HS-27A (cell line): ENCODE measurements at places on chromosomes 1 and 21.

GRCh38 chr1:54953846-54954245, 26.6 kb upstream of the TMEM61 start:
- no peak for DNase-seq

GRCh38 chr1:110673197-110673701, 1.5 kb downstream of the KCNA3 start:
- DNase-seq: no peak

GRCh38 chr1:54077359-54077758, 24.0 kb downstream of the TCEANC2 start:
- no peak for DNase-seq

DNA sequence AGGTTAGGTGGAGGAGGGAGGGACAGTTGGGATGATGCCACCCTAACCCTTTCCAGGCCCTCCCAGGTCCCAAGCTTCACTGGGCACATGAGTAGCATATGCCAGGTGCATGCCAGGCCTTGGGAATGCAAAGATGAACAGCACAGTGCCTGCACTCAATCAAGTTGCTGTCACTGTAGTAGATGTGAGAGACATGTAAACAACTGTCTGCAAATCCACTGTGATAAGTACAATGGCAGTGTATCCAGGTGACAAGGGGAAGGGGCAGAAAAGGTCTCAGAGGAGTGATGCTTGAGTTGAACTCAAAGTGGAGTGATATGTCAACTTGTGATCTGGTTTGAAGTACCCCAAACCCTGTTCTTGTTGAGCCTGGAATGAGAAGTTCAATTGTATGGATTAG, 49.5 kb upstream of the LRRN2 start:
- DNase-seq: no peak

DNA sequence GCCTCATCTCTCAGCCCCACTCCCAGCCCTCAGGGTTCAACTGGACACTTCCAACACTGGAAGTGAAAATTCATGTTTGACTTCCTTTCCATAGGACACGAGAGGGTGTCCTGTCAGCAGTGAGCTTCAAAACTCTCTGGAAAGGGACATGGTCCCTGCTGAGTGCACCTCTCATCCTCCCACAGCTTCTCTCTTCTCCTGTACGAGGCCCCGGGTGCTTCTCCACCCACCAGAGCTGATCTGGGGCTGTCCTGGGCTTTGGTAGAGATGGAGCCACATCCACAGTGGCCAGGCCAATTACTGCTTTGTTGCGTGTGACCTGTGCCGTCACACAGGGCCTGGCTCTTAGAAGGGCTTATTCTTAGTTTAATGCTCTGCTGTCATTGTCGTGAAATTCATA, 182.3 kb downstream of the RRAGC start:
- DNase-seq: no peak

GRCh38 chr1:66510407-66510806, 23.5 kb upstream of the SGIP1 start:
- DNase-seq: no peak

DNA sequence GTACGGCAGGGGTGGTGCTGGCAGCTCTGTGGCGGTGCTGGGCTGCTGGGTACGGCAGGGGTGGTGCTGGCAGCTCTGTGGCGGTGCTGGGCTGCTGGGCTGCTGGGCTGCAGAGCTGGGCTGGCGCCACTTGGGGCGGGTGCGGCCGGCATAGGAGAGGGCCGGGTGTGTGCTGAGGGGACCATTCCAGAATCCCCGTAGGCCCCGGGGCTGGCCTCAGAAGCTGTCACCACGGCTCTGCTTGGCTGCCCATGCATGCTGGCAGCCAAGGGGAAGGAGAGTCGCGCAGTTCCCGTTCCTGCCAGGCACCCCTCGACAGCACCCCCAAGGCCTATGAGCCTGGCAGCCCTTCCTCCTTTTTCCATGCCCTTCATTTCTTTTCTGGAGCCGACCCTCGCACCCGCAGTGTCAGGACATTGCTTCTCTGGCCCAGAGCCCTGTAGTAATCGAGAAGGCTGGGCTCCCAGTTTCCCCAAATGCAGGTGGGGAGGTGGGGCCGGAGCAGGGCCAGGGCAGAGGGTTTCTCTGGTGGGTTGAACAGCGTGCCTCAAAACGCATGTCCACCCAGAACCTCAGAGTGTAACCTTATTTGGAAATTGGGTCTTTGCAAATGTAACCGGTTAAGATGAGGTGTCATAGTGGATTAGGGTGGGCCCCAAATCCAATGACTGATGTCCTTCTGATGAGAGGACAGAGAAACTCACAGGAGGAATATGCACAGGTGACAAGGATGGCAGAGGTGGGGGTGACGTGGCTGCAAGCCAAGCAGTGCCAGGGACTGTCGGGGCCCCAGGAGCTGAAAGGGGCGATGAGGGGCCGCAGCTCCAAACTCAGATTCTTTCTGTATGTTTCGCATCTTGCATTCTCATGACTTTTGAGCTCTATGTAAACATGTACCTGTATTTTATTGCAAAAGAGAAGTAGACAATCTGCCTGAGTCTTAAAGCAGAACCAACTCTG, 71.0 kb upstream of the ACTRT2 start:
- DNase-seq: no peak

DNA sequence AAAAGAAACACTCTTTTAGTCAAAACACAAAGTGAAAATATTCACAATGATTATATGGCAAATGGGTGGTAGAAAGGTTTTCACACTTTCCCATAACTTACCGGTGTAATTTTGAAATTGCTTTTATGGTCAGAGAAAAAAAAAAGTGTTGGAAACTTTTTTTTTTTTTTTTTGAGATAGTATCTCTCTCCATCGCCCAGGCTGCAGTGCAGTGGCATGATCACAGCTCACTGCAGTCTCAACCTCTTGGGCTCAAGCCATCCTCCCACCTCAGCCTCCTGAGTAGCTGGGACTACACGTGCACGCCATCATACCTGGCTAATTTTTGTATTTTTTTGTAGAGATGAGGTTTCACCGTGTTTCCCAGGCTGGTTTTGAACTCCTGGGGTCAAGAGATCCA, 3.3 kb downstream of the IFNGR2 start:
- DNase-seq: no peak

DNA sequence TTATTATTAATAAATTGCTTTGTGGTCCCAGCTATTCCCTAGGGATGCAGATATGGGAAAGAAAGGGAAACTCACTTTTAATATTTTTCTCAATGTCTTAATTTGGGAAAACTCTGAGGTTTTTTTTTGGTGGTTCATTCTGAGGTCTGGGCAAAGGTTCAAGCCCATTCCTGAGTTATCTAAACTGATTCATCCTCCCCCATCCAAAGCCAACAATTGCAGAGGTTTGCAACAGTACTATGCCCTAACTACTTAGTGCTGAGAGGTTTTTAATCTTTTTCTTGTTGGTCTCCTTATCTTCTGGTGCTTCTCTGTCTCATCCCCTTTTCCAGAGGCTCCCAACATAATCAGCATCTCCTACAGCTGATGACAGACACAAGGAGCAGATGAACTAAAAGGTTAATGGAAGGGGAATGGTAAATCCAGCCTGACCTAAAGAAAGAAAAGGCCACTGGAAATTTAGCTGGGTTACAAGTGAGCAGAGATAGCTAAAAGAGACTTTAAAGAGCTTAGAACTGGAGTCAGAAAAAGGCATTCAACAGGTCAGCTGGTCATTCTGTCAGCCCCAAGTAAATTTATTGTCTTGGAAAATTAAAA, 390.4 kb downstream of the TGFB2 start:
- no peak for DNase-seq

DNA sequence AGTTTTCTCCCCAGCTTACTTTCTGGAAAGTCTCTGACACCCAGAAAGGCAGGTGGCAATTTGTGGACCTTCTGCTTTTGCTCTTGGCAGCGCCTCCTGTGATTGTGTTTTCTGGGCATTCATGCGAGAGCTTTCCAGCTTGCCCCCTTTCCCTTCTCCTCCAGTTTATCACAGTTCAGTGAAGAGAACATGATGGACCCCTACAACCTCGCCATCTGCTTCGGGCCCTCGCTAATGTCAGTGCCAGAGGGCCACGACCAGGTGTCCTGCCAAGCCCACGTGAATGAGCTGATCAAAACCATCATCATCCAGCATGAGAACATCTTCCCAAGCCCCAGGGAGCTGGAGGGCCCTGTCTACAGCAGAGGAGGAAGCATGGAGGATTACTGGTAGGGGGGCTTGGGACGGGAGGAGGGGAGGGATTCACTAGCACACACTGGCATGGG, 24.3 kb upstream of the IKBKE start:
- DNase-seq: no peak

GRCh38 chr21:38822778-38823238, 17.1 kb downstream of the ETS2 start:
- no peak for DNase-seq

- no peak for DNase-seq
Observed at GRCh38 chr1:54290506-54291184, 90.7 kb downstream of the MRPL37 start.

DNA sequence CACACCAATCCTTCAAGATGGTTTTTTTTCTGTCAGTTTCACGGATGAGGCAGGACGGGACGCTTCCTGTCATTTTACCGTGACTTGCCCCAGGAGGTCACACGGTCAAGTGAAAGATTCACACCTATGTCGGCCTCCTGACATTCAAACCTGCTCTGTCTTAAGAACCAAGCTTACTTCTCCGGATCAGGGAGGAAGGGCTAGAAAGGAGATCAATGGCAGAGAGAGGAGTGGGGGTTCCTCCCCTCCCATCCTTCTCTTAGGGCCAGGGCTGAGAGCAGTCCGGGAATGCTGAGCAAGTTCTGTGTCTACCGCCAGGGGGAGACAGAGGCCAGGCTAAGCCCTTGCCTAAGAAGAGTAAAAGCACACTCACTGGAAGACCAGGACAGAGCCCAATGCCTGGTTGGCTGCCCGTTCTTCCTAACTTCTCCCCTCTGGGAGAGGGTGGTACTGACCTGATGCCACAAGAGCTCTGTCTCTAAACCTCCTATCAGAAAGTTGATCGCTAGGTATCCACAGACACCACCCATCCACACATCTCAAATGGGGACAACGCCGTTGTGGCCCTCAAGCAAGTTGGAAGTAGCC, 1.1 kb upstream of the PPM1J start:
- DNase-seq: peak; percentile 86

DNA sequence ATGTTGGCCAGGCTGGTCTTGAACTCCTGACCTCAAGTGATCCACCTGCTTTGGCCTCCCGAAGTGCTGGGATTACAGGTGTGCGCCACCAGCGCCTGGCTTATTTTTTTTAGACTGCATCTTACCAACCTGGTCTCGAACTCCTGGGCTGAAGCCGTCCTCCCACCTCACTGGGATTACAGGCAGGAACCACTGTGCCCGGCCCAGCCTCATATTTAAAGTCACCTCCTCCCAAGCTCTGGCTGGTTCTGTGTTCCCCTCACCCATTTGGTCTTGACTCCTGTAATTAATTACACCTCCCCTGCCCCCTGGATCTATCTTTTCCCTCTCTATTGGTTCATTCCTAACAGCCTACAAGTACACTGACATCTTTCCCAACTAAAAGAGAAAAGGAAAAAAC, 1.7 kb upstream of the EXOSC10 start:
- no peak for DNase-seq

- no peak for DNase-seq
Observed at GRCh38 chr1:19262047-19262446, 10.4 kb downstream of the MRTO4 start.

DNA sequence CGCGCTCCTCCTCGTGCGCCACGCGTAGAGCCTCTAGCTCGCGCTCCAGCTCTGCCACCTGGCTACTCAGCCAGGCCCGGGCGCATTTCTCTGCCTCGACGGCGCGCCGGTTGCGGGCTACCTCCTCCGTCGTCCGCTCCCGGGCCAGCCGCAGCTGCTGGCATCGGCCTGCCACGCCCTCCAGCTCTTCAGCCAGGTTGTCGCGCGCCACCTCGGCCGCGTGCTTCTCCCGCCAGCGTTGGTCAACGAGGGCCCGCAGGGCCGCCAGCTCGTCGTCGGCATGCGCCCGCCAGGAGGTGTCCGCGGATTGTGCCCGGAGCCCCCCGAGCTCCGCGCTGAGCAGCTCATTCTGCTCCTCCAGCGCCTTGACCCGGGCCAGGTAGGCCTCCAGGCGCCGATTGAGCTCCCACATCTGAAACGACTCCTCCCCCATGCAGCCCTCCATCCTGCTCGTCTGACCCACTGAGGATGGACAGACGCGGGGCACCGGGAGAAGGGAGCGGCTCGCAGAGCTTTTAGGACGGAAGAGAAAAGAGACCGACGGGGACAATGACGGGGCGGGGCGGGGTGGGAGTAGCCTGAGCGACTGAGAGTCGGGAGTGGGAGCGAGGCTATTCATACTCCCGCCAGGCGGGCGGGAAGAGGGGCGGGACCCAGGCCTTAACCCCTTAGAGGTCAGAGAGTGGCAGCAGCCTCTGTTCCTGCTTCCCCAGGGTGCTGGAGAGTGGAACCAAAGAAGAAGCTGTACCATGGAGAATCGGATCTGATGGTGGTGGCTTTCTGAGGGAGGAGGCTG, at the start of gene NES:
Gene NES, minus strand, starts transcription at position 588 of the 796 bp plus-strand sequence. Its CDS starts 143 bp downstream, at position 445.
- no peak for DNase-seq

- no peak for DNase-seq
Observed at GRCh38 chr1:30511563-30511962, 211.8 kb downstream of the MATN1 start.

DNA sequence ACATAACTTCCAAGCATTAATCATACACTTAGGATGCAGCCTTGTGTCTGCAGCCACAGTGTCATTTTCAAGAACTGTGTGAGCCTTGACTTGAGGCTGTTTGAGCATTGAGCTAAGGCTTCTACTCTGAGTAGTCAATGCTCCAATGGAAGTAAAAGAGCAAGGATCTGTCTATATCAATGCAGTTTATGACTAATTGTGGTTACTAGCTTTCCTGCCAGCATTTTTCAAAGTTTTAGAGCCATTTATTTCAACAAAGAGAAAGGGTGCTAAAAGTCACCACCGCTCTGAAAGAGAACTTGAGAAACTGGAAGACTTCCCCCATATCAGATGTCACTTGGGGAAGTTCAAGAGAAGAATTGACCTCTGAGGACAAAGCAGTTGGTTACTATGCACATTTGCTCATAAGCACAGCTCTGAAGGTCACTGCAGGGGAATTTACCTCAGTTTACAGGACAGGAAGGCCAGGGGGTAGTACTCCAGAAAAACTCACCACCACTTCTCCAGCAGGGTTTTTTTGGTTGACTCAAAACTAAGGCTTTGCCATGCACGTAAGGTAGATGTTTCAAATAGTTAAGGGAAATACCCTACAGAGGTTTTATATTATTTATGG, 24.5 kb upstream of the RGS1 start:
- DNase-seq: no peak

- DNase-seq: no peak
Observed at GRCh38 chr1:207902566-207902965, 8.4 kb downstream of the CD34 start.

GRCh38 chr1:117061986-117062415, 1.9 kb downstream of the TTF2 start:
- no peak for DNase-seq

GRCh38 chr1:154860156-154860870, 9.8 kb downstream of the KCNN3 start:
- DNase-seq: no peak

DNA sequence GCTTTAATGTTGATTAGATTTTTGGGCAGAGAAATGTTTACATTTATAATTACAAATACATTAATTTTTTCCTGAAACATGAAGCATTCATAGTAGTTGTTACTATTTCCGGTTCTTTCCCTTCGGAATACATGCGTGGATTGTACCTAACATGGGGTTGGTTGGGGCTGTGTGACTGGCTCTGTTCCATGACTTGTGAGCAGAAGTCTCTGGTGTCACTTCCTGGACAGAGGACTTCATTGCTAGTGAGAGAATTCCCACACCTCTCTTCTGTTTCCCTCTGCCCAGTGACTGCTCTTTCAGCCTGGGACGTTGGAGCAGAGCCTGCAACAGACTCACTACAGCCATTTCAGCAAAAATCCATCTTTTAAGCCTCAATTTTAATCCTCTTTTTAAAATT, 231.4 kb downstream of the GRIK1 start:
- DNase-seq: no peak

GRCh38 chr21:35711213-35711612, 349.1 kb downstream of the SETD4 start:
- DNase-seq: no peak

- DNase-seq: no peak
Observed at GRCh38 chr1:85413169-85413568, 51.8 kb downstream of the DDAH1 start.
